ENCODE measurements at places on chromosomes 2 and 18.

DNA sequence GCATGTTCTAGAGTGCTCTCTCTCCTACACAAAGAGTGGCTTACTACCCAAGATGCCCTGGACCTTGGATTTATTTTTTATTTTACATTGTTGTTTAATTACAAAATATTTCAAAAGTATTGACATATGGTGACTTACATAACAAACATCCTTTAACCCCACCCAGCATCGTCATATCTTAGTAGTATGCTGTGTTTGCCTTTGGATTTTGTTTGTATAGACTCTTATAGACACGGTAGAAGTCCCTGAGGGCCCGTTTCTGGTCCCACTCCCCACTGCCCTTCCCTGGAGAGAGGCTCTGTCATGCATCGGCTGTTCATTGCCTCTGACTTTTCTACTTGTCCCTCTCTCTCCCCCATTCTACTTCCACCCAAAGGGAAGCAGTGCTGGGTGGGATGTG is 112.0 kb downstream of the ZBTB7C start:
- no peak for DNase-seq

DNA sequence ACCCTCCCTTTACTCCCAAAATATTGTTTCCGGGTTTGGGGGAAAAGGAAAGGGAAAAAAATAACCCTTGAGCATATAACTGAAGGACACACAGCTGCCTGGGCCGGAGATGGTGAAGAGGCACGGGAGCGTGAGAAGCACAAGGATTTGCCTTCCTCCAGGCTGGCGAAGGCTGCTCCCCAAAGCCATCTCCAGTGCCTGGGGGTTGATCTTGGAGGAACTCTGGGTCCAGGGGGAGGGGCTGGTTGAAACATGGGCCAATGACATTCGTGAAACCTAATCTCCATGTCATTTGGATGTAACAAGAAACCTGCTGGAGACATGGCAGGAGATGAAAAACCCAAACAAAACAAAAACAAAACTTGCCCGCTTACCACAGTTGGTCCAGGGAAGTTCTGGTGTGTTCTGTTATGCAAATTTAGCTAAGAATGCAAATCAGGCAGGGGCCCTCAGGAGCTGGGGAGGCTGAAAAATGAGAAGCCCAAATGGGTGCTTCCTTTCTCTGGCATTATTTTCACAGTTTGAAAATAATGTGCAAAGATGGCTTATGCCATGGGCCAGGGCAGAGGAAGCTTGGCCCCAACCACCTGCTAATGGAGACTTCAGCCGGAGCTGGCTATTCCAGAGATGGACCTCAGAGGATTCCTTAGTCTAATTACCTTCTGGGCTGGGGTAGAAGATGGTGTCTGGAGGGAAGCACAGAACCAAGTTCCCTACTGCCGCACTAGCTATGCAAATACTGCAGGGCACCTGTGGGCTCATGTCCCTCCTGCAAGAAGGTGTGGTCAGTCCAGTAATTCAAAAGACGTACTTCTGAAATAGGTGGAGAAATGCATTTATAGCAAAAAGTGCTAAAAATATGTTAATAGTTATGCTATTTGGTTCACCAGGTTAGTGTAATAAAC is 180.9 kb downstream of the BCL2 start:
- DNase-seq = peak; percentile 98

- DNase-seq = no peak
Measured at GRCh38 chr2:170237572-170238120, 59.7 kb downstream of the MYO3B start.

- DNase-seq = no peak
Measured at GRCh38 chr18:46736135-46736534, 20.7 kb downstream of the ST8SIA5 start.

DNA sequence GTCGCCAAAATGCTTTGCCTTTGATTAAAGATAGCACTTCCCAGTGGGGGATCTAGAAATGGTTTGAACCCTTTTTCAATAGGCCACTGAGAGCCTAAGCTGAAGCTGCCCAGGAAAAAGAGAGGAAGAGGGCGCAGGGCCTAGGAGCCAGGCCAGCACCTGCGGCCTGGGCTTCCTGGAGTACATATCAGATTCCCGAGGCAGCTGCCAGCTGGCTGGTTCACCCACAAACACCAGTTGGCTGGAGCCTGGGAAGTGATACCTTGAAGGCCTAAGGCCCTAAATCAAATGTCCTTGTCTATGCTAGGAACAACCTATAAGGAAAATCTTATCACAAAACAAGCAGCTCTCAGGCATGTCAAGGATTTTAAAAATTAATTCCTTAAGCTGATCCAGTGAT is 37.1 kb downstream of the ANKRD44 start:
- DNase-seq = peak; percentile 4

GRCh38 chr2:54655046-54655809 is 68.2 kb upstream of the EML6 start:
- DNase-seq = no peak

GRCh38 chr2:179096090-179096489 is 46.2 kb upstream of the CCDC141 start:
- peak; percentile 56 for DNase-seq

DNA sequence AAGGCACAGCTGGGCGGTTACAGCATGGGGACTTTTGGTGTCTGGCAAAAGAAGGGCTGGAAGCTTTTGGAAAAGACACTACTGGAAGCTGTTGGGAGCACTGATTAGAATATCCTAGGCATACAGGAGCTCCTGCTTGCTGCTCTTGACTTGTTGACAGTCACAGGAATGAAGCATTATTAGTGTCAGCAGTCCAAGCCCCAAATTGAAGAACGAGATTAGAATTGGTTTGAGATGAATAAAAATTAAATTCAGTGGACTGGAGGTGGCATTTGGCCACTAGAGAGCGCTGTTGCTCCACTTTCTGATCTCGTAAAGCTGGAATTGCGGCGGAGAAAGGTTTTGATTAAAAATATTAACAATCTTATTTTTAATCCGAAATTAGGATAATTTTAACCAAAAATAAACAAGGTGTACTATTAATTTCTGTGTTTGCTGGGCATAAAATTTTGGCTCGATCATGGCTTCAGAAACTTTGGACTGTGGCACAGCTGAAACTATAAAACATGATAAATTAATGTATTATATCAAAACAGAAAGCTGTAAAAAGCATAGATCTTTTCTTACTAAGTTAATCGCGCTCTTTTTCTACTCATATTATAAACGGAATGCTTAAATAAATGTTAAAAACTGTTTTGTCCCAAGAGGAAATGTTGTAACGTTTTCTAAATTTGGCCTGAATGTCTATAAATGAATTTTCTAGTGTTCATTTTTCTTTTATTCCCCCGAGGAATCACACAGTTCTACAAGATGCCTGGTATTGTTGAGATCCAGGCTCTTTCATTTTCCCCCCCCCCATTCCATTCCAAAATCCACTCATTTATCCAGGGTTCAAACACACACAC is 2.4 kb upstream of the HOXD8 start:
- peak; percentile 41 for DNase-seq

GRCh38 chr2:206979922-206980321 is 40.6 kb downstream of the CPO start:
- DNase-seq = no peak

GRCh38 chr18:23131693-23132319 is 3.5 kb upstream of the CABLES1 start:
- peak; percentile 47 for DNase-seq

DNA sequence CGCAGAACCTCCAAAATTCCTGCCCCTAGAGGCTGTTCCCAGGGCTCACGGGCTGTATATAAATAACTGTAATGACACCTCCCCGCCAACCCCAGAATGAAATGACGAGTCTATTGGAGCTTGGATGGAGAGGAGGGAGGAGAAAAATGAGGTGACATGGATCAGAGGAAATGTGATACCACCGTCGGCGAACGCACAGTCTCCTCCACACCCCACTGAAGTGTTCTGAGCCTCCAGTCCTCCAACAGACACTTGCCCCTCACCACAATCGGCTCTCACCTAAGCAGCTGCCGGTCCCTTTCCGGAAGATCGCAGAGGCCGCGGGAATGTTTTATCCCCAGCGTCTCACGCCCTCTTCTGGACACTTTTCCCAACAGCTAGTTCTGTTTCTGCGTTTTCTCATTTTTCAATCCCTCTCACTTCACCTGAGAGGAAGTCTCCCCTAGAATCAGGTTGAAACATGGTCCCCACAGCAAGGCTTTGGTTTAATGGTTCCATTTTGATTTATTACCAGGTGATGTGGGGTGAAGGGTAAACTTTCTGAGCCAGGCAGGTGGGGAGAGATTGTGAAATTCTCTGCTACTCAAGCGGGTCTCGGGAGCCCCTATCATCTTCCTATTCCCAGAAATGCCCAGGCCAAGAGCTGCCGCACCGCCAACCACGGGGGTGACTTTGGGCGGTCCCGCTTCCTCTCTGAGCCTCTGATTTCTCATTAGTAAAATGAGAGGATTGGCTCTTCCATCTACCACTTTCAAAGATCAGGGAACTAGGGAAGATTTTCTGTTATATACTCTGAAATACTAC is 9.1 kb upstream of the MYO5B start:
- peak; percentile 75 for DNase-seq

GRCh38 chr2:226862623-226863022 is 26.8 kb downstream of the RHBDD1 start:
- DNase-seq = no peak

DNA sequence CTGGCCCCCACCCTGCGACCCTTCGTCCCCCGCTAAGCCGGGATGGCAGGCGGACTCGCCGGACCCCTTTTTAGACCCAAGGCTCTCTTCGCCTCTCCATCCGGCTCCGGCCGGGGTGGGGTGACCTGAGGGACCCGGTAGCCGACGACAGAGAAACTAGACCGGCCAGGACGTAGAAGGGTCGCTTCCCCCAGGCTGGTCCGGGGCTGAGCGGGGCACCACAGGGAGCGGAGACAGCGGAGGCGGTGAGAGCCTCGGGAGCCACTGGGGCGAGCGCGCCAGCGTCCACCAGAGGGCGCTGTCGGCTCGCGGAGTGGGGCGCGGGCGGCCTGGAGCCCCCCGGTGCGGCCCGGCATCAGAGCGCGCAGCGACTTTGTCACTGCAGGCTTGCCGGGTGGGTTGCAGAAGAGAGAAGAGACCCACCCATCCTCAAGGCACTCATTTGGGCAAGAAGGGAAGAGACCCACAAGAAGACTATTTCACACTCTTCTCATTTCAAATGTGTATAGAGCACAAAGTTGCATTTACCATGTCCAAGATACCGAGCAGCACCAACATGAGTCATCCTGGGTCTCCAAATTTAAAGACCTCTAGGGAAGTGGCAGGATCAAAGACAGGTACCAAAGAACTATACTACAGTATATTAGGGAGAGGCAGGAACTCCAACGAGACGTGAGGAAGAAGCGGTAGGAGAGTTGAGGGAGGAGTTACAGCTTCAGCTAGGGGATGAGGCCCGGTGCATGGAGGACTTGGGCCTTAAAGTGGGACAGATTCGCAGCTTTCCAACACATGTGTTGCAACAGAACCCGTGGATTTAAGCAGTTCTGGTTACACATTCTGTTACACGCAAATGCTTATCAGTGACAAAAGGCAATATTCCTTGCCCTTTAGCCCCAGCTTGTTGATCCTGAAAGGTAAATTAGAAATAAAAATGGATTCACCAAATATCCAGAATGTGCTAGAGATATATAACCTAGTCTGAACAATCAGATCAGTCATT is 7.6 kb upstream of the PRKCE start:
- DNase-seq = peak; percentile 14

- no peak for DNase-seq
Measured at GRCh38 chr2:31244101-31244500, 10.1 kb downstream of the EHD3 start.

GRCh38 chr18:47586418-47587070 is 335.1 kb upstream of the SKOR2 start:
- no peak for DNase-seq

GRCh38 chr18:26874283-26874682 is 8.8 kb upstream of the AQP4 start:
- no peak for DNase-seq

DNA sequence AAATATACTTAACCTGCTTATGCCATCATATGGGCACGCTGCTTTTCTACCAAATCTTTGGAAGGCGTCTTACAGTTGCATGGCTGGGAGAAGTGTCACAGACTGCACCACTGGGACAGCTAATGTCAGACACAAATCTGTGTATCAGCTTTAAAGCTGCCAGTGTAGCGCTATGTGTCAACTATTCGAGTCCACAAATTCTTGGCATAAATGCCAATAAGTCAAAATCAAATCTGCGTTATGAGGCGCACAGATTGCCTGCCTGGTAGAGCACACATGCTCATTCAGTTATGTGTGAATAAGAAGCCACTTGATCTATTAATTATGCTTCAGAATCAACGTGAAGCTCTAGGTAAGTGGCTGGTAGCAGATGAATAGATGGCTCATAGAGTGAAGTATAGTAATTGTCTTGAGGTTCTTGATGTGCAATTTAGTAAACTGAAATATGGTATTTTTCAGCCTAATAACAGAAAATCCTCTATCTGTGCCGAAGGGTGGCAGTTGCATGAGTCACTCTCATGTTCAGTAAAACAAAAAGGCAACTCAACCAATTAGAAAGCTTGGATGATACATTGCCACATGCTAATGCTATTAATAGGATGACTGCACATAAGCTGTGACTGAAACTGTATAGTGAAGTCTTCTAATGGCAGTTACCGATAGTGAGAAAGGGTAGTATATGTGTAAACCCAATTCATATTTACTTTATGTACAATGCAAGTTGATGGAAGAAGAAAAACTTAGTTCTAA is 52.0 kb downstream of the DCC start:
- DNase-seq = no peak

DNA sequence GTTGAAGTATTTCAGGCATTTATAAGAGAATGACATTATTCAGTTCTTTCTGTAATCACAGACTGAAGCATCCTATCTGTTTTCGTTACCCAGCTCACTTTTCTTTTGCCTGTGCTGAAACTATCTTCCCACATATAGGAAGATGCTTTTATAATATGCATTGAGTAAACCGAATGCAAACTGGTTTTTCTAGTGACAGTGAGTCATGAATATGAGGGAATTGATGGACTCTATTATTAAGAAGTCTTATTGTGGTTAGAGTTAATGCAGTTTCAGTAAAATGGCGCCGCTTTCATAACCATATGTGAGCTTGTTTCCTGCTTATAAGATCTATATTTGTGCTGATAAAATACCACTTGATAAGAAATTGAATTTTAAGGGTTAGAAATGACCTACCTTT is 59.2 kb downstream of the ACVR2A start:
- DNase-seq = no peak

GRCh38 chr2:178914259-178914849 is 107.1 kb upstream of the TTN start:
- peak; percentile 23 for DNase-seq

DNA sequence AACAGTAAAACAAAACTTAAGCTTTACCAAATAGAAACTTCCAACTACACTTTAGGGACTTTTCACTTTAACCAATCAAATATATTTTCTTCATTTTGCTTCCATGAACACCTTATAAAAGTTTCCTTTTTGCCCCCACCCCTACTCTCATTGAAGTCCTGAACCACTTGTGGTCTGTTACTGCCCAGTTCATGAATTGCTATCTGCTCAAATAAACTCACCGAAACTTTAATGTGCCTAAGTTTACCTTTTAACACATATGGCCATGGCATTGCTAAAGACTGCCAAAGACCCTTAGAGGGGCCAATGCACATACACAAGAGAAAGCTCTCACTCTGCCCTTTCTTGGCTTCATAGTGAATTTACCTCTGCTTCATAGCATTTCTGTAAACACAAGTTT is 195.3 kb downstream of the RND3 start:
- no peak for DNase-seq
